ELF-1 (cell line): ENCODE measurements at places on chromosomes 3 and 15.

- no peak for DNase-seq
Measured at GRCh38 chr15:22863356-22863755, 24.9 kb downstream of the NIPA2 start.

- peak; percentile 27 for DNase-seq
Measured at GRCh38 chr3:21944251-21944650, 193.2 kb upstream of the ZNF385D start.

GRCh38 chr15:39230908-39231285 lies 350.0 kb upstream of the THBS1 start:
- DNase-seq = no peak

- peak; percentile 4 for DNase-seq
Measured at GRCh38 chr3:138694287-138695007, 85.9 kb downstream of the FAIM start.

DNA sequence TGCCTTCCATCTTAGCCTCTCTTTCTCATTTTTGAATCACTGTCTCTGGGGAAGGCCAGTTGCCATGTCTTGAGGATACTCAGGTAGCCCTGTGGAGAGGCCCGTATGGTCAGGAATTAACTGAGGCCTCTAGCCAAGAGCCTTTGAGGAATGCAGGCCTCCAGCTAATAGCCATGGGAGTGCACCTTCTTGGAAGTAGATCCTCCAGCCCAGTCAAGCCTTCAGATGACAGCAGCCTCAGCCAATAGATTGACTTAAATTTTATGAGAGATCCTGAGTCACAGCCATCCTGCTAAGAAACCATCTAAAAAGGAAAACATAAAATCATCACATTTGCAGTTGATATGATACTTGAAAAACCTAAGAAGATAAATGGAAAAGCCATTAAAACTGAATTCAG lies 112.5 kb upstream of the BNIP2 start:
- DNase-seq = peak; percentile 10

DNA sequence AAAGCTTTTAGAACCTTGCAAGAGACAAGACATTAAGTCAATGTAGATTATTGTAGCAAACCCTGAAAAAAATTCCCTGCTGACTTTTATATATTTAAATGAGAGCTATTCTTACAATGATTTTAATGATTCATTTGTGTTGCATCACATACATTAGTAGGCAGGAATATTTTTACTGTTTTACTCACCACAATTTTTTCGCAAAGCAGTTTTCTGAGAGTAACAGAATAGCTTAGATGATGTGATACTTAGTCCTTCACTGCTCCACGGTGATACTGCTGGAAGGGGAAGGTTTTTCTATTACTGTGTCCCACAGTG lies 43.9 kb upstream of the CLRN1 start:
- no peak for DNase-seq
